ENCODE measurements at places on chromosomes 16 and 17.
A peak's percentile ranks its signal among the peaks of the same experiment; 100 is the strongest.

- DNase-seq, result no peak
Measured at GRCh38 chr17:83133302-83134121, 54.1 kb downstream of the METRNL start.

- no peak for DNase-seq
Measured at GRCh38 chr17:42315402-42316156, 27.3 kb downstream of the STAT5A start.

DNA sequence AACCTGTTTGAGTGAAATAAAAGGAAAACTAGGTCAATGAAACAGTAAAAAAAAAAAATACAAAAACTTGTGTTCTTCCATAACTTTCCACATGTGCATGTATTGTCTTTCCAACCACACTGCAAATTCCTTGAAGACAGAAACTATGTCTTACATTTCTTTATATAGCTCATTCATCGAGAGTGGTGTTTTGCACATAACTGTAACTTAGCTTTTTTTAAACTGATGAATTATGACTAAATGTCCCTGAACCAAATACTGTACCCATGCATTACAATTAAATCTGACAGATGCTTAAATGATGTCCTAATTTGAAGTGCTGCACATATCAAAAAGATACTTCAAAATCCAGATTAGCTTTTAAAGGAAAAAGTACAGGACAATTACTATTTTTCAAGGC lies 50.1 kb downstream of the BRIP1 start:
- no peak for DNase-seq

GRCh38 chr17:9370467-9370866 lies 205.2 kb downstream of the STX8 start:
- no peak for DNase-seq

GRCh38 chr17:2174014-2174413 lies 119.1 kb downstream of the HIC1 start:
- DNase-seq, result no peak

GRCh38 chr16:82643136-82643535 lies 16.4 kb downstream of the CDH13 start:
- DNase-seq, result no peak

DNA sequence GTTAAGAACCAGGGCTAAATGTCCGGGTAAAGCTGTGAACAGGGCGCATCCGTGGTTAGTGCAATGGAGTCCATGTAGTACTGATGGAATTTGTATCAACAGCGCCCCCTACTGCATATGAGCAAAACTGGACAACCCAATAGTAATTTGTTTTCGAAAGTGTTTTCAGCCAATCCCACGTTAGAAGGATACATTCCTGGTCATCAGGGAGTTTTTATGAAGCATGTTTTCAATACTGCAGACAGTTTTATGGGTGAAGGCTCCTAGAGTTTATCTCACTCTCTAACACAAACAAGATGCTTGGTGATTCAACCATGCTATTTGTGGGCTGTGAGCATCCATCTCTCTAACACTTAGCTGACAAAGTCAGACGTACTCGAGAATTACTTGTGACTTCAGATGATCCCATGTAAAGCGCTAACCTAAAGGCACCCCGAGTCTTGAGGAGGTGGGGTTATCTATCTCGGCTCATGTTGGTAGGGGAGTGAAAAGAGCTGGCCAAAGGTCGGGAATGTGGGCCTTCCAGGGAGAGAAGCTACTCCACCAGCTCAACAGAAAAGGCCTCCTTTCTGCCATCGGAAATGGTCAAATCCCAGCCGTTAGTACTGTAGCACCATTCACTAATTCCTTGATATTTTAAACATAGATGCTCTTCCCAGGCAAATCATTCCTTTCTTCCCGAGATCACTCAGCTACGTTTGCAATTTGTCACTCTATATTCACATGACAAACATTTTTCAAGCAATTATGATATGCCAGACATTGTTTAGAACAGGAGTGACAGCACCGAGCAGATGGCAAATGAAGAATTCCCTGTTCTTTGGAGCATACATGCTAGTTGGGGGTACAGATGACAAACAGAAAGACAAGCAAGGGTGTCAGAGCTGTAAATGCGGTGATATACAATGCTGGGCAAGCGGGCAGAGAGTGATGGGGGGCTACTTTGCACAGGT lies 46.9 kb upstream of the HNF1B start:
- DNase-seq, result no peak

GRCh38 chr17:31541559-31541958 lies 150.1 kb downstream of the RAB11FIP4 start:
- no peak for DNase-seq

GRCh38 chr16:58225965-58226602 lies 28.2 kb upstream of the CSNK2A2 start:
- DNase-seq, result no peak

- DNase-seq, result peak; percentile 27
Measured at GRCh38 chr16:68275611-68276191, 11.4 kb downstream of the SLC7A6 start.

DNA sequence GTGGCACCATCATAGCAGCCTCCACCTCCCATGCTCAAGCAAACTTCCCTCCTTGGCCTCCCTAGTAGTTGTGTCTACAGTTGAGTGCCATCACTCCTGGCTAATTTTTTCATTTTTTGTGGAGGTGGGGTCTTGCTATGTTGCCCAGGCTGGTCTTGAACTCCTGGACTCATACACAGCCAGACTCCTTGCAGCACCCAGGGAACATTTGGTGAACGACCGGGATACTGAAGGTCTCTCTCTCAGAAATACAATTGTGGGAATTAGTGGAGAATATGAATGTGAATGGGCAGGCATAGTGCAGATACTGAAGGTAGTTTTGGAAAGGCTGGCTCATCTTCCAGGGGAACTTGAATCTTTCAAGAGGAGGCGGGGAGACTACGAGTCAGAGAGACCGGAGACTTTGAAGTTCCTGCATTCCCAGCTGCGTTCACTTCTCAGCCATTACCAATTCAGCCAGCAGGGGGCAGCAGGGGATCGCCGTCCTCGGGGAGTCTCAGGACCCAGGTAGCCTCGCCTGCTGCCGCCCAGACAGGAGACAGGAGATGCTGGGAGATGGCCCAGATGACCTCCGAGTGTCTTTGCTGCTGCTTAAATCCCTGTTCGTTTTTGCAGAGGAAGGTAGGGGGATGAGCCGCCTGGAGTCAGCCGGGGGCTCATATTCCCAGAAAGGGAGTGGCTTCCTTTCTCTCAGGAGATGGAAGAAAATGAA lies 68.6 kb downstream of the HAPSTR1 start:
- no peak for DNase-seq

DNA sequence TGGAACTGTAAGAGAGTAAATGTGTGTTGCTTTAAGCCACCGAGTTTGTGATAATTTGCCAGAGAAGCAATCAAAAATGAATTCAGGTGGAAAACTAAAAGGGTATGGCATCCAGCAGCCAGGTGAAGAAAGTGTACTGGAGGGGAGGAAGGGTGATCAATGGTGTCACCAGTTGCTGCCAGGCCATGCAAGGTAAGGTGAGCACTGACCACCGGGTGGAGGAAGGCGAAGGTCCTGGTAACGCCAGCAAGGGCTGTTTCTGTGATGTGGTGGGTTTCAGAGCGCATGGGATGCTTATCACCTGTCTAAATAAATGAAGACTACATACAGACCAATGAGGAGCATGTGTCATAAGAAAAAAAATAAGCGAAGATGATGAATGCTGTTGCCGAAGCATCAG lies 6.9 kb downstream of the FA2H start:
- no peak for DNase-seq

DNA sequence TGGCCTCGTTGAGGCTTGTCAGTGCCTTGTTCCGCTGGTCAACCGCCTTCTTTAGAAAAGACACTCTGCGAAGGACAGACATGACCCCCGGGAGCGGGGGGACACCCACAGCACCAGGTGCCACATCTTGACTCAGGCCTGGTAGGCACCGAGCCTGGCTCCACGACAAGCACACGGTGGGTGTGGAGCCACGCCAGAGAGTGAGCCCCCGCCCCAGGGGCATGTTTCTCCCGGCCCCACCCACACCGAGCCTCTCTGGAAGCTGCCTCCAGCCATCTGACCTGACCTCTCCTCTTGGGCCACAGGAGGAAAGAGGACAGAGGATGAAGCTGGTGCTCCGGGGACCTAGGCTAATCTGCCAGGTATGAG lies 4.6 kb downstream of the FAAP100 start:
- DNase-seq, result no peak

- DNase-seq, result no peak
Measured at GRCh38 chr16:64051824-64052223, 1070.0 kb downstream of the CDH11 start.

DNA sequence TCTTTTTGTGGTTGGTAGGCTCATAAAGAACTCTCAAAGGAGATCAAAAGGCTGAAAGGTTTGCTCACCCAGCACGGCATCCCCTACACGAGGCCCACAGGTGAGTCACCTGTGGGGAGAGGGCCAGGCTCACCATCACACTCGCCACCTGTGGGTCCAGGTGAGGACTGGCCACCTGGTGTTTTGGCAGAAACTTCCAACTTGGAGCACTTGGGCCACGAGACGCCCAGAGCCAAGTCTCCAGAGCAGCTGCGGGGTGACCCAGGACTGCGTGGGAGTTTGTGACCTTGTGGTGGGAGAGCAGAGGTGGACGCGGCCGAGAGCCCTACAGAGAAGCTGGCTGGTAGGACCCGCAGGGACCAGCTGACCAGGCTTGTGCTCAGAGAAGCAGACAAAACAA lies 11.1 kb downstream of the GNPTG start:
- no peak for DNase-seq

- DNase-seq, result no peak
Measured at GRCh38 chr16:75002474-75002873, 3.6 kb downstream of the ZNRF1 start.

DNA sequence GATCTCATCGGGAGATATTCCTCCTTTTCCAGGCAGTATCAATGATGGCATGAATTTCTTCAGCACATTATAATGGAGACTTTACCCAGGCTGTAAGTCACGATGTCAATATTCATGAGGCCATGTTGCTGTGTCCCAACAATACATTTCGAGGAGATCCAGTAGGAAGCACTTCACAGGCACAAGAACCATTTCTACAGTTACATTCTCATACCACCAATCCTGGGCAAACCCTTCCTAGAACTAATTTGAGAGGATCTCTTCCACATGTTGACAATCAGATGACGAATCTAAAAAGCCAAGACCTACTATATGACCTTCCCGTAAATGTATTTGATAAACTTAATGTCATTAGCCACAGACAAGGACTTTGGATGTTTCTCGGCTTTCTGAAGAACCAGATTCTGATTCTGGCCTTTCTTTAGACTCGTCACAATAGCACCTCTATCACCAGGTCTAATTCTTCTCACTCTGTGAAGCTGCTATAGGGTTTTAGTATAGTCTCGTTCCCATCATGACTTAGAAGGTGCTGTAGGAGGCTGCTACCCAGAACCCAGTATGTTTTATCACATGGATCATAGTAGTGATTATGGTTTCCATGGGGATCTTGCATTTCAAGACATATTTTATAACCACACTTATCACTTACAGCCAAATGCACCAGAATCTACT lies 40.2 kb downstream of the C16orf87 start:
- DNase-seq, result no peak

DNA sequence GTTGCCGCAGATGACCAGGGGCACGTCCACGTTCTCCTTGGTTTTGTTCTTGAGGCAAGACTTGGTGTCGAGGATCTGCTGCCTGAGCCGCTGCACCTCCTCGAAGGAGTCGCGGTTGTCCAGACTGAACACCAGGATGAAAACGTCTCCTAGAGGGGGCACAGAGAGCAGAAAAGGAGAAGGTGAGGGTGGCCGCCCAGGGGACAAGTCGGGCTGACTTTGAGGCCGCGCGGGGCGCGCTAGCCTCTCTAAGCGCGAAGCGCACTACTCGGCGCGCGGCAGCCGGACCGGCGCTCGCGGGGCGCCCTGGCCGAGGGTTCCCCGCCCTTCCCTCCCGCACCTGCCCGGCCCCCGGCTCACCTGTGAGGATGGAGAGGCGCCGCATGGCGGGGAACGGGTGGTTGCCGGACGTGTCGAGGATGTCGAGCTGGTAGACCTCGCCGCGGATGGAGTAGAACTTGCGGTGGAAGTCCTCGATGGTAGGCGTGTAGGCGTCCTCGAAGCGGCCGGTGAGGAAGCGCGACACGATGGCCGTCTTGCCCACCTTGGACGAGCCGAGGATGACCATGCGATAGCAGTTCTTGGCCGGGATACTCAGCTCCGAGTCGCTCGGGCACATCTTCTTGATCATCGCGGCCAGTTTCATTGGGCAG lies 533 bp downstream of the RASD1 start:
- no peak for DNase-seq

DNA sequence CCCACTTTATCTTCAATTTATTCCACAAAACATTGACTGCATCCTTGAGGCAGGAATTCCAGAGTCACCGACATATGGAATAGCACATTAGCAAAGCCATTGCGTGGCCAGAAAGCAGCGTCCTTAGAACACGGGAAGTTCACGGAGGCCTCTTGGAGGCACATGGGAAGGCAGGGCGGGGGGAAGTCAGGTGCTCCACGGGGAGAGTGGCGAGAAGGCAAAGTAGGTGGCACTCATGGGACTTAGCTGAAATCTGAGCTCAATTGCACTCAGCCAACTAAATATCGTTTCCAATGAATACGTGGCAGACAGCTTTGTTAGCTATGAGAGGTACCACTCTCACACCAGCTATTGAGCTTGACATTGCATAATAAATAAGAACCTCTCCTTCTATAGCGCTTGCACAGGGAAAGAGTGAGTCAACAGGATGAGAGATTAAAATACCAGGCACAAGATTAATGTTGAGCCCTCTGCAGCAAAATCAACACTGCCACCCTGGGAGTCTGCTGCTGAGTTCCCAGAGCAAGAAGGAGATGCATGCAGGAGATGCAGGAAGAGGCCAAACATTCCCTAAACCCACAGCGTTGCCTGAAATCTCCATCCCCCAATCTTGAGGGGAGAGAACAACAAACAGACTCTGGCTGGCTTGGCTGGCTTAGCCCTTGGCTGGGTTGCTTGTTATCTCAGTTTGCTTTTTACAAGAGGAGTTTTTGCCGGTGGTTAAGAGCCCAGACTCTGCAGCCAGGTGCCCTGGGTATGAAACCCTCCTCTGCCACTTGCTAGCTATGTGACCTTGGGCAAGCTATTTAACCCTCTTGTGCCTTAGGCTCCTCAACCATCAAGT lies 28.8 kb downstream of the ABCC12 start:
- no peak for DNase-seq

DNA sequence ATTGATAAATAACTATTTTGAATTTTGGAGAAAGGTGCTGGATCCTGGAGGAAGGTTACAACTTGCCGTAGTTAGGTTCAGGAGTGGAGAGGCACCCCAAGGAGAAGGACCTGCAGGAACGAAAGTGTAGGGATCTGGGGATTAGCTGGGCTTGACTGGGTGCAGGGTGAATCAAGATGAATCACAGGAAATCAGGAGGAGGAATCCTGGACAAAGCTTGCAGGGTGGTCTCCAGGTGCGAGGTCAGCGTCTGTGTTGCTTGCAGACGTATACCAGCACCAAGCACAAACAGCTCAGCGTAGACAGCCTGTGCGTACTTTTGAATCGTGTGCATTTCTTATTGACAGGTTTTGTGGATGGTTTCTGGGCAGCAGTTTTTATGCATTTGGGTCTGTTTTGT lies 144.3 kb downstream of the MSI2 start:
- DNase-seq, result no peak

- DNase-seq, result no peak
Measured at GRCh38 chr16:30669026-30669902, 11.0 kb downstream of the FBRS start.

GRCh38 chr16:21565861-21566669 lies 33.3 kb upstream of the METTL9 start:
- no peak for DNase-seq

Measured in NCI-H1417 treated with DMSO at 0.1 percent for 48 hours (cell line).